Suppressor macrophage (primary cell): ENCODE measurements at places on chromosomes 3 and 15.
A peak's percentile ranks its signal among the peaks of the same experiment; 100 is the strongest.

DNA sequence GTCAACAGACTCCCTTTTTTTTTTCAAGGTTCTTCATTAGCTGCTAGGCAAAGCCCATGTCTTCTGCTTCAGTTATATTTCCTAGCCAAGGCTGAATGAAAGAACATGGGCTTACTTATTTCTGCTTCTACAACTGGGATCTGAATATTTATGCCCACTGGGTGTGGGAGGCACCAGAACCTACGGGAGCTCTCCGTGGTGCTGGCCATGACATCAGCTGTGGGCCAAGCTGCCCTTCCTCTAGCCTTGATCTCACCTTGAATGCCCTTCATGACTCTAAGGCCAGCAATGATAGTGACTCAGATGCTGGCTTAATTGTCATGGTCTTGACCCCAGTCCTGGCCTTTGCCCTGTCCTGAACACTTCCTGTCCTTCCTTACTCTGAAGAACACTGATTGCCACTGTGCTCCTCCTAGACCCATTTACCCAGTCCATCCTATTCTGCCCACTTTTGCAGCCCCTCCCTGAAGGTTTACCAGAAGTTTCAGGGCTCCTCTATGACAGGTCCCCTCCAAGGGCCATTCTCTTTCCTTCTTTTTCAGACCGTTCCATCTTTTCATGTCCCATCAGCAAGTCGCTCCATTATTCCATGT lies 32.8 kb upstream of the PRR20G start:
- peak; percentile 58 for DNase-seq

DNA sequence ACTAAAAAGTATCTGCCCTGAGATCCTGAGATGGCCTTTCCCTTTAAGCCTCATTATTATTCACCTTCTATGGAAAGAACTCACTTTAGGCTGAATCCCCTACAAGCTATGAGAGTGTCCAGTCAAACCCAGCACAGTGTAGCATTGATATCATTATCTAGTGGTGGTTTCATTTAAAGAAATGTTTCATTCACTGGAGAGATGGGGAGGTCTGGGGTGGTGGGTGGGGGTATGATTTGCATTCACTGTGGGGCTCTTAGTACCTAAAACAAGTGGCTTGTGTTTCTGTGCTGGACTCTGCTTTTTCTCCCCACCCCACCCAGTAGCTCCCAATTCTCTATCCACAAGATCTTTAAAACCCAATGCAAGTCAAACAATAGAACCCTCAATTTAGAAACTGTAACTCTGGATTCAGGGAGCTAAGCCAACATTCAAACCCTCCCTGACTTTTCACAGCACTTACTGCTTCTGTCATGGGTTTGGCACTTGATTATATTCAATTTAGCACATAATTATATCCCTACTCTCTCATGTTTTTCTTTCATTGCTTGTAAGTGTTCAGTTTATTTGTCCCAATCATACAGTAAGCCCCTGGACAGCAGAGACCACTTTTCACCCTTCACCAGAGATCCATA lies 310.5 kb upstream of the THBS1 start:
- DNase-seq, result no peak

- no peak for DNase-seq
These were observed 19.7 kb upstream of the IQSEC1 start for GRCh38 chr3:13092621-13093617.

DNA sequence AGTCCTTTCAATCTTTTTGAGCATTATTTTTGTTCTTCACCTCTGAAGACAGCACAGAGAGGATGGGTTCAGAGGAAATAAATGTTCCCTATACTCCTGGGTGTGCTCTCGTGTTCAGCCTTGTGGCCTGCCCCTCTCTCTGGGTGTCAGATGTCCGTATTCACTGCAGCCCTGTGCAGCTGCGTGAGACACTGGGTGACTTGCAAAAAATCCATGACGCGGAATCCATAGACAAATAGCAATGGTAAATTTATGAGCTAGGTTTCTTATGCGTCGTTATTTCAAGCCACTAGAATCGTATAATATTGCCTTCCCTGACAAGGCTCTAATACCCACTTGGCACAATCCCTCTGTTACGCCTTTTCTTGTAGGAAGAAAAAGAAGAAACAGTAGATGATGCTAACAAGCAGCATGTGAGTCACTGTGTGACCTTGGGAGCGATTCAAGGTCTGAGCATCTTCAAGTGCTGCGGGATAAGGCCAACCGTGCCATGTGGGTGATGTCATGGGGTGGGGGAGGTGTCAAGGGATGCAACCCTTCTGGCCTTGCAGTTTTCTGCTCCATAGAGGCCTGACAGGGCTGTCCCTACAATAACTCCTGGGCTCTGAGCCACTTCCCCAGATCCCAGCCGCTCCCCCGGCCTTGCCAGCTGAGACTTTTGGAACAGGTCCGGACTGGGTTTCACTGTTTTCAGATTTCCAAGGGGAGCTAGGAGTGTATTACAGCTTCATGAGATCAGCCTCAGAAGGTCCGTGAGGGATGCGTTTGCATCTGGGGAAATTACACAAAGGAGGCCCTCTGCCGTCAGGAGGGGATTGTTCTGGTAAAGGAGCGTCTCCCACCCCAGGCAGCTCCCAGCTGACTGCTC lies 47.6 kb upstream of the POMGNT2 start:
- DNase-seq, result no peak

GRCh38 chr3:30539206-30539605 lies 67.2 kb upstream of the TGFBR2 start:
- DNase-seq, result no peak
